ENCODE measurements at places on chromosomes 7 and 10. TPM values are rescaled to one million over a fixed set of nuclear protein-coding genes. Genes with fewer than 3 reads are reported as not detected.

GRCh38 chr10:78700413-78700812 is 368.4 kb upstream of the ZMIZ1 start:
- H3K4me3 ChIP-seq, result no peak overlapping the region
- H3K4me1 ChIP-seq, result no peaks in the 10 kb centered on the region

- no peak overlapping the region for H3K4me3 ChIP-seq
- H3K27me3 ChIP-seq, result no peaks in the 10 kb centered on the region
- no peaks in the 10 kb centered on the region for H3K36me3 ChIP-seq
- H3K4me1 ChIP-seq, result no peaks in the 10 kb centered on the region
- no peak overlapping the region for H3K27ac ChIP-seq
- no peak for DNase-seq
These were observed 73.3 kb downstream of the C10orf90 start for GRCh38 chr10:126597211-126597610.

DNA sequence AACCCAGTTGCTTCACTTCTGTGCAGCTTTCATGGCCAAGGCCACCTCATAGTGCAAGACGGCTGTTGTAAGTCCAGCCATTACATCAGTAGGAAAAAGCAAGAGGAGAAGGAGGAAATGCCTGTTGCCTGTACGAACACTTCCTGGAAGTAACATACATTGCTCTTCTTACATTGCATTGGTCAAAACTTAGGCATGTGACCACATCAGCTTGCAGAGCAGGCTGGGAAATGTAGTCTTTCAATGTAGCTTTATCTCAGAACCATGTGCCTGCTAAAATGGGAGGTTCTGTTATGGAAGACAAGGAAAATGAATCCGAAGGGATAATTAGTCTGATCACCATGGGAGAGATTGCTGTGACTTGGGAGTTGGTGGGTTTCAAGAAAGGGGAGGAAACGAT is 4.3 kb downstream of the SLC29A3 start:
- peaks cover 43% of the 10 kb centered on the region for H3K36me3 ChIP-seq
- H3K27ac ChIP-seq, result no peak overlapping the region
- no peak for DNase-seq

Gene GRID2IP
- 0.36 TPM for total RNA-seq

Gene OR2A1
- 0.11 TPM for total RNA-seq

Gene SFTPA2
- not detected for total RNA-seq

DNA sequence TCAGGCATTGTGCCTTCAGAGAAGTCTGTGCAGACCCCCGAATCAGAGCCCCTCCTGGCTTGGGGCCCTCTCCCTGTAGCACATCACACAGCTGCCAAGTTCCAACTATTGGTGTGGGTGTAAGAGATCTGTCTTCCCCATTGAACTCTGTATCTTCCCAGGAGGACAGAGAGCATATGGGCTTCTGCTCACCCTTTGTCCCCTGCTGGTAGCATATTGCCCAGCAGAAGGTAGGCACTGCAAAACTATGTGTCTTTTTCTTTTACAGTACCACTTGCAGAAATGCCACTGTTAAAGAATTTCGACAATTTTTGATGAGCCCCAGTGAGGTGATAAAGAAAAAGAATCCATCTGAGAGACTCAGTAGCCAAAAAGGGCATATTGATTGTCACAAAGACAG is 59.6 kb downstream of the NPY start:
- no peaks in the 10 kb centered on the region for H3K36me3 ChIP-seq
- no peaks in the 10 kb centered on the region for H3K27me3 ChIP-seq
- no peaks in the 10 kb centered on the region for H3K4me1 ChIP-seq
- H3K27ac ChIP-seq, result no peak overlapping the region
- H3K4me3 ChIP-seq, result no peak overlapping the region
- DNase-seq, result no peak

Data from CD4-positive, alpha-beta T cell (primary cell).